Stimulated activated CD8-positive, alpha-beta memory T cell treated with anti-CD3 and anti-CD28 coated beads, Interleukin-15, amount 100 ng/mL, for 1 hour (primary cell): ENCODE measurements at places on chromosomes 1 and 21.

DNA sequence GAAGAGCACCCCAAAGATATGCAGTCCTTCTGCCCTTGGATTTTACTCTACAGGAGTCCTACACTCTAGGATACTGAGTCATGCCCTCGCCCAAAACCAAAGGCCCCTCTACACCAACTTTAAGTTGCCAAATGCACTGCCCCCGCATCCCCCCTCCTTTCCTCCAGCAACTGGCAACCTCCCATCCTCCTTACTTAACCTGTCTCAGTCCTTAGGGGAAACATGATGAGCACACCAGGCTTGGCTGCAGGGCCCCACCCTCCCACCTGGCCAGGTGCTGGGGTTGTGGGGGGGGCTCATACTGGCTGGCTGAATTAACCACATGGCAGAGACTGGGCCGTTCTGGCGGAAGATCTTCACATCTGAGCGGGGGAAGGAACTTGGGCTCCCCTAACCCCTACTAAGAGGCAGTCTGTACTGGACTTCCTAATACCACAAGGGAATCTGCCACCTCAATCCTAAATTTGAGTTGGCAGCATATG, 1.2 kb downstream of the HDGF start:
- no peak for DNase-seq

DNA sequence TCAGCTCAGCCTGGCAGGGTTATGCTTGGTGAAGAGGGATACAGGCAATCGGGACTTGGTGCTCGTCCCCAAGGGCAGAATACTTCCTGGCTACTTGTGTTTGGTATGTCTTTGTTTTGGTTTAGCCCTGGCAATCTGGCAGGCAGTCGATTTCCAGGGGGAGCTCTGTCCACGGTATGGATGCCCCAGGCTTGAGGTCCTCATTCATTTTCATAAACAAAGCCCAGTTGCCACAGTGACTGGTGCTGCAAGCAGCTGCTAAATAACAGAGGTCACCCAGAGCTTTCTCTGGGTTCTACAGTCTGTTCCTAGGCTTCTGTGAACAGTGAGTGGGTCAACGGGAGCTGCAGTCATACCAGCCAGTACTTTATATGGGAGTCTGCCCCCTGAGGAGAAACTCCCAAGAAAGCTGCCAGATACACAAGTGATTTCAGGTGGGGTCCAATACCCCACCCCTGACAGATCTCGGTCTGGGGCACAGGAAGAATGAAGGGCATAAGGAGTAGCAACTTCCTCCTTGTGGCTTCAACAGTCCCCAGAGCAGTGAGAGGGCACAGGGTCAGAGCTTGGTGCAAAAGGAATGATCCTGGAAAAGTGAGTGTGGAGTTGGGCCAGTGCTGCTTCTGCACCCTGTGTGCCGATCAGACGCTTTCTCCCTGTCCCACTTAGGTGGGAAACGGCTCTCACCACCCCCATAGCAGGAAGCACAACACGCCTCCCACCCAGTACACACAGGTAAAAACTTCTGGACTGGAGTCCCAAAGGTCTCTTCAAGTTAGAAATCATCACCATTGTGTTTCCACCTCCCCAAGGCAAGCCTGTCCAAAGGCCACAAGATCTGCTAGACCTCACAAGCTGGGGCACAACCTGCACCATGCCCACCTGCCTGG, 55.5 kb downstream of the TGFBR3 start:
- no peak for DNase-seq

- DNase-seq = no peak
Observed at GRCh38 chr1:35553851-35554250, 3.4 kb downstream of the KIAA0319L start.

GRCh38 chr1:24409535-24409934, 4.0 kb downstream of the STPG1 start:
- DNase-seq = no peak

DNA sequence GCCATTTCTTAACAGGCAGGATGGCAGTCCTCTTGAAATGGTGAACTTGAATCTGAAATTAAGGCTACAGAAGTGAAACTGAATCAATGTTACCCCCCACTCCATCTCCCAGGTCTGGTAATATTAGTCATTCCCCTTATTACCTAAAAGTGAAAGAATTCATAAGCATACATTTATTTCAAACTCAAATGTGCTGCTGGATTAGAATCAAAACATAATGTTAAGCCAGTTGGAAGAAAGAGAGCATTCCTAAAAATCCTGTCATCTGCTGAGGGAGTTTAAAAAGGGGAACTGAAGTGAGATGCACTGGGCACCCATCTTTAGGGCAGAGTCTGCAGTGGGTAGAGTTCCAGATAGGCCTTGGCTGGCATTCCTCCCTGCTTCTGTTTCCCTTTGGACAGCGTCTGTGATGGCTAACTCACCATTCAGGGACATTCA, 17.4 kb downstream of the KIAA0319L start:
- DNase-seq = no peak

DNA sequence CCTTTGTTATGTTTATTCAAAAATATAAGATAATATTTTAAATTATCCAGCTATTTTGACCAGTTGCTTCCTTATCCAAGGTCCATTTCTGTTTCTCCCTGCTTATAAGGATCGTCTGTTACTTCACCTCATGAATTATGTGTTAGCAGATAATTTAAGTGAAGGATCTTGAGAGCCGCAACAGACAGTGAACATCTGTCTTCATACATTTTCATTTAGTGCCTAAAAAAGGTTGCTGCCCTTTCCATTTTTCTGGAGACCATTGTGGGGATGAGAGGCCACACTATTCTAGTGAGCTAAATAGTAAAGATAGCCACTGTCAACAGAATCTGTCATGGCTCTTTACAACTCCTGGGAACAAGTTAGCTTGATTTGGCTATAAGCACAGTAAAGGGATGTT, 154.0 kb downstream of the CLEC20A start:
- no peak for DNase-seq

DNA sequence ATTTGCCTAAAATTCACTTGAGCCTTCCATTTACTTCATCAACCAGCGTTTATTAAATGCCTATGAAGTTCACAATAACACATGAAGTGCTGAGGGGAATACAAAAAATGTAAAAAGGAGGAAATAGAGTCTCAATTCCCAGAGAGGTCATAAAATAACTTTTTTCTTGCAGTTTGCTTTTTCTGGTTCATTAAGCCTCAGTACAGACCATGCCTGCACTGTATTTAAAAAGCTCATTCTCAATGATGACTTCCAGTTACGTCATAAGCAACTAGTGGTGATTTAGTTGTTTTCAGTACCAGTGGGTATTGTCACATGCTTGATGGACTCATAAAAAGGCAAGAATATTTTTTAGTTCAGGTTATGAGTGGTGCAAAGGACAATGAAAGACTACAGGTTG, 160.1 kb upstream of the UBE2U start:
- no peak for DNase-seq

DNA sequence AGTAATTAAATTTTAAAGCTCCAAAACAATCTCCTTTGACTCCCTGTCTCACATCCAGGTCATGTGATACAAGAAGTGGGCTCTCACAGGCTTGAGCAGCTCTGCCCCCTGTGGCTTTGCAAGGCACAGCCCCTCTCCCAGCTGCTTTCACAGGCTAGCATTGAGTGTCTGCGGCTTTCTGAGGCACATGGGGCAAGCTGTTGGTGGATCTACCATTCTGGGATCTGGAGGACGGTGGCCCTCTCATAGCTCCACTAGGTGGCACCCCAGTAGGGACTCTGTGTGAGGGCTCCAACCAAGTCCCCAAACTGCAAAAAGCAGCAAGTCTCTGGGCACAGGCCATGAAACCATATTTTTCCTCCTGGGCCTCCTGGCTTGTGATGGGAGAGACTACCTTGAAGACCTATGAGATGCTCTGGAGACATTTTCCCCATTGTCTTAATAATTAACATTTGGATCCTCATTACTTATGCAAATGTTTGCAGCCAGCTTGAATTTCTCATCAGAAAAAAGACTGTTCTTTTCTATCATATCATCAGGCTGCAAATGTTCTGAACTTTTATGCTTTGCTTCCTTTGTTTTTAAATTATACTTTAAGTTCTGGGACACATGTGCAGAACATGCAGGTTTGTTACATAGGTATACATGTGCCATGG, 554.1 kb upstream of the OLFM3 start:
- DNase-seq = no peak

DNA sequence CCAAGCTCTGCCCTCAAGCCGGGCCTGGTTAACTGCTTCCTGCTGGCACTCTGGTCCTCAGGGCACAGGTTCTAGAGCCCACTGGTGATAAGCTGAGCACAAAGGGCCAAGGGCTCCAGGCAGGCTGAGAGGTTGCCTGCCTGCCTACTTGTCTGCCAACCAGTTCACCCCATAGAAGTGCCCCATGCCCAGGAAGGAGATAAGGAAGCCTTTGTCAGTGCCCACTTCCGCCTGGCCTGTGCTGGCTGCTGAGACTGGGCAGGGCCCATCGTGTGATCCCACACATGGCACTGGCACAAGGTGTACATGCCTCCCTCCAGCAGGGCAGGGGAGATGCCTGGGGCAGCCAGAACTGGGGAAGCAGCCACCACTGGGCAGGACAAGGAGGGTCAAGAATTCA, 24.1 kb downstream of the SLC9A1 start:
- DNase-seq = no peak

GRCh38 chr1:113101588-113101987, 28.6 kb downstream of the LRIG2 start:
- no peak for DNase-seq

DNA sequence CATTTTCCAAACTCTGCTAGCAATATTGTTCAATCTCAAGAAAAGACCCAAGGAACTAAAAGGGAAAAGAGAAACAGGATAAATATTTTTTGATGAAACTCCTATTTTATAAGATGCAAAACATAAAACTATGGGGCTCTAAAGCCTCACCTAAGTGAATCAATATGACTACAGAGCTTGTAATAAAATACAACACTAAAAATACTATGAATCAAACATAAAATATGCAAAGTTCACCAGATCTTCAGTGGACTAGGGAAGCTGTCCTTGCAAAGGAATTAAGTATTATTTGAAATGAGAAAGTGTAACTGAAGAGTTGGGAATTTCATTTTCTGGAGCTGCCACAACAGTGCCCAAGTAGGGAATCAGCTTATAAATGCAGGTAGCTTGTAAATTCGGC, 124.5 kb downstream of the CRB1 start:
- no peak for DNase-seq

- no peak for DNase-seq
Observed at GRCh38 chr1:169090308-169090899, 16.1 kb upstream of the ATP1B1 start.

GRCh38 chr1:114094363-114094634, 59.4 kb downstream of the SYT6 start:
- DNase-seq = no peak

DNA sequence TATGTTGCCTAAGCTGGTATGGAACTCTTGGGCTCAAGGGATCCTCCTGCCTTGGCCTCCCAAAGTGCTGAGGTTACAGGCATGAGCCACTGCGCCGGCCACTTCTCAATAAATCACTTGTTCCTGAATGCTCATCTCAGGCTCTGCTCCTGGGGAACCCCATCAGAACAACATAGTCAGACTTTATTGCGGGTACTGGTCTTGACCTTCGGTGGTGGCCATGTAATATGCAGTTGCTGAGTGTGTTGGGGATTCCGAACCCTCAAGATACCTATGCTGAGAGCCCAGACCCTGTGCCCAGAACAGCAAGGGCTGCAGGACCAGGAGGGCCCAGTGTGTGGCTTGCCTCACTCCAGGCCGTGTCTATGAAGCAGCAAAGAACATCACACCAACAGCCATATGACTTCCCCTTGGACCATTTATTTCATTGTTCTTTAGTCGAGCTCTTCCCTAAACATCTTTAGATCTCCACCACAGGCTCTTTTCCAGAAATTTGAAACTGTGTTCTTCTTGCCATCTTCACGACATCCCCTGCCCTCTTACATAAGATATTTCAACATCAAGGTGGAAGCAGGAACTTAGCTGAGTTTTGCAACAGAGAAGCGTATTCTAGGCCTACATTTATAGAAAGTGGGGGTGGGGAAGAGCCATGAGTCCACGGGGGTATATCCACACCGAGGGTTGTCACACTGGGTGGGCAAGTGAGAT, 12.7 kb upstream of the SDHB start:
- DNase-seq = no peak
